ENCODE measurements at places on chromosomes 6 and 20.

GRCh38 chr20:47354464-47354713 is 2.1 kb downstream of the ZMYND8 start:
- DNase-seq, result no peak

DNA sequence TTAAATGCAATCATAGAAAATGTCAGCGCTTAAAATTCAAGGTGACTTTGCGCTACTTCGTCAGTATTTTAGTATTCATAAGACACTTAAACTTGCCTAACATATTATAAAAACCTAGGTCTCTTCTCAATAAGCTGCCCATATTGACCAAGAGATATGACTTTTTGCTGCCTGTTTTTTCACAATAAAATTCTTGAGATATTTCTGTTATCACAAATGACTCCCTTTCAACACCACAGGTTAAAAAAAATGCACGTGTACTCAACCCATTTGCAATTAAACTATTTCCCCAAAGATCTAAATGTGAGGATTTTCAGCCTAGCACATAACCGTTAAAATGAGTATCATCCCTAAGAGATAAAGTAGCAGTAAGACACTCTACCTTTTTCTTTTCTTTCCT is 10.7 kb downstream of the ATXN1 start:
- no peak for DNase-seq

DNA sequence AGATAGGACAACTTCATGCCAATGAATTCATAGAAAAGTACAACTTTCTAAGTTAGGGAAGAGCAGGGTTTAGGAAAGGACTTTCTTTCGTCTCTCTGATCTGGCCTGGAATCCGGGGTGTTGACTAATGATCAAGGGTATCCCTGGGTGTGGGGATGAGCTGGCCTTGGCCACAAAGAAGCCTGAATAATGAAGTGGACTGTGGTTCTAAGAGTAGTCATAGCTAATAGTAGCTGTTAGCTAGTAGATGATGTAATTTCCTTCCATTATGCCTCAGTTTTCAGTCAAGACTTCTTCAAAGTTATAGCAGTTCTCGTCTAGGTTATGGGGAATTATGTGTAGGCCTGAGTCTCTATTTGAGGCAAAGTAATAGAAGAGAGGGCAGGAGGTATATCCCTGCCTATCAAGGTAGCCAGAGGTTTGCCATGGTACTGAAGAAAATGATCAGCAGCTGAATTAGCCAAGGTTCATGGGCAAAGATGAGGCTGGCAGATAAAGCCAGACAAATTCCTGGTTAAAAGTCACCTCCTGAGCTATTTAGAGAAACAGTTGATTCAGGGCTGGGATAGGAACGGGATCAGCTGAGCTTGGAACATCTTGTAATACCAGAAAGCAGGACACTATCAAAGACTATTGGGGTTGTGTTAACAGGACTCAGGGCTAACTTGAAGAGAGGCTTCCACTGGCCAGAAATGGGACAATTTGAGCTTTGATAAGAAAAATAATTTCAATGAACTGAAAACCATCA is 18.7 kb upstream of the TRPC4AP start:
- no peak for DNase-seq

- no peak for DNase-seq
Observed at GRCh38 chr6:38708496-38708895, 5.6 kb upstream of the GLO1 start.

GRCh38 chr6:54009052-54009654 is 102.1 kb upstream of the MLIP start:
- no peak for DNase-seq

GRCh38 chr20:7940341-7940740 is at the start of gene HAO1:
TSS of gene HAO1 (minus strand) at chr20:7940458. CDS start at chr20:7940422, 36 bp downstream.
- DNase-seq, result no peak

Data from Panc1 (cell line).